ENCODE measurements at places on chromosomes 7 and 10. TPM values are rescaled to one million over a fixed set of nuclear protein-coding genes. Genes with fewer than 3 reads are reported as not detected.

The HOXA5 gene
- not detected for total RNA-seq

The FGFR2 gene
- total RNA-seq: not detected

The CFAP43 gene
- total RNA-seq: 0.23 TPM

The IKZF1 gene
- not detected for total RNA-seq

The ELFN1 gene
- 0.08 TPM for total RNA-seq

The CALML5 gene
- not detected for total RNA-seq

The KIF11 gene
- 6.5 TPM for total RNA-seq

The FOXP2 gene
- total RNA-seq: 0.08 TPM

The EN2 gene
- under 0.01 TPM for total RNA-seq

The MRC1 gene
- not detected for total RNA-seq

The CRHR2 gene
- not detected for total RNA-seq

The PRLHR gene
- not detected for total RNA-seq

The CTNNA3 gene
- not detected for total RNA-seq

The ADRA2A gene
- total RNA-seq: 2.9 TPM

The HOXA7 gene
- not detected for total RNA-seq

The ACTR3C gene
- total RNA-seq: 0.15 TPM

The CC2D2B gene
- total RNA-seq: under 0.01 TPM

The DYNC1I1 gene
- 0.45 TPM for total RNA-seq

The EPHB6 gene
- total RNA-seq: 9.9 TPM

The MAT1A gene
- not detected for total RNA-seq

The HMX2 gene
- total RNA-seq: not detected

The MORN4 gene
- 4.2 TPM for total RNA-seq

The TAS2R41 gene
- total RNA-seq: not detected

The ACSL5 gene
- 0.30 TPM for total RNA-seq

The NACAD gene
- total RNA-seq: 0.47 TPM

The CPA2 gene
- total RNA-seq: not detected

The FGF8 gene
- total RNA-seq: not detected

The CLCN1 gene
- total RNA-seq: not detected

The GPRIN2 gene
- 0.08 TPM for total RNA-seq

The TMEM236 gene
- total RNA-seq: not detected

The ZMIZ1 gene
- 4.4 TPM for total RNA-seq

The SCIN gene
- 0.23 TPM for total RNA-seq

The MPP7 gene
- total RNA-seq: 0.23 TPM

The CCDC172 gene
- total RNA-seq: not detected

The AASS gene
- total RNA-seq: 23.1 TPM

The RNF148 gene
- 0.45 TPM for total RNA-seq

The IFIT1B gene
- not detected for total RNA-seq

The LOXL4 gene
- total RNA-seq: 122 TPM

The ZNF511 gene
- total RNA-seq: 19.8 TPM

The TOMM7 gene
- total RNA-seq: 456 TPM

The PITX3 gene
- total RNA-seq: not detected

The GIMAP8 gene
- 0.12 TPM for total RNA-seq

The MRLN gene
- total RNA-seq: not detected

The SFRP5 gene
- 3.9 TPM for total RNA-seq

The ABCB1 gene
- 0.75 TPM for total RNA-seq

The SCART1 gene
- 2.7 TPM for total RNA-seq
